ENCODE measurements at places on chromosomes 1 and 21.

GRCh38 chr1:43651902-43652301 lies 2.0 kb downstream of the KDM4A start:
- peak overlapping the region; percentile 92 for H3K4me3 ChIP-seq
- no peaks in the 10 kb centered on the region for H3K27me3 ChIP-seq
- DNase-seq: no peak
- peaks cover 10% of the 10 kb centered on the region for H3K36me3 ChIP-seq
- H3K4me1 ChIP-seq: peaks cover 6% of the 10 kb centered on the region
- no peak overlapping the region for H3K27ac ChIP-seq

GRCh38 chr1:17564458-17565393 lies 25.2 kb downstream of the ARHGEF10L start:
- H3K4me3 ChIP-seq: peak overlapping the region; percentile 28
- no peak for DNase-seq
- H3K4me1 ChIP-seq: peaks cover 59% of the 10 kb centered on the region

DNA sequence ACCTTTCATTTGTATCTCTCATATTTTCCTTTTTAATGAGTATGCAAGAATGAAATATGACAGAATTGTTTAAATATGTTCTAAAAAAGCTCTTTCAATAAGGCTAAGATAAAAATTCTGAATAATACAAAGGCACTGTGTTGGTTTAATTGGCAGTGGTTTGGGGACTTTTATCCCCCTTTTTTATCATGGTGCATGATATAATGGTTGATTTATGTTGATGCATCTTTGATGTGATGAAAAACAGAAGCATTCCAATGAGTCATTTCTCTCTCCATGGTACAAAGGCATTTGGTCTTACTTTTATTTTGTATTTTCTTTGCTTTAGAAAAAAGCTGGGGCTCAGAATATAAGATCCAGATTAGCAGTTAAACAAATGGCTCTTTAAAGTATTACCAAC lies 127.2 kb upstream of the GREM2 start:
- no peak for DNase-seq
- no peak overlapping the region for H3K27ac ChIP-seq
- H3K4me1 ChIP-seq: no peaks in the 10 kb centered on the region
- H3K36me3 ChIP-seq: no peaks in the 10 kb centered on the region
- no peaks in the 10 kb centered on the region for H3K27me3 ChIP-seq
- H3K4me3 ChIP-seq: no peak overlapping the region

DNA sequence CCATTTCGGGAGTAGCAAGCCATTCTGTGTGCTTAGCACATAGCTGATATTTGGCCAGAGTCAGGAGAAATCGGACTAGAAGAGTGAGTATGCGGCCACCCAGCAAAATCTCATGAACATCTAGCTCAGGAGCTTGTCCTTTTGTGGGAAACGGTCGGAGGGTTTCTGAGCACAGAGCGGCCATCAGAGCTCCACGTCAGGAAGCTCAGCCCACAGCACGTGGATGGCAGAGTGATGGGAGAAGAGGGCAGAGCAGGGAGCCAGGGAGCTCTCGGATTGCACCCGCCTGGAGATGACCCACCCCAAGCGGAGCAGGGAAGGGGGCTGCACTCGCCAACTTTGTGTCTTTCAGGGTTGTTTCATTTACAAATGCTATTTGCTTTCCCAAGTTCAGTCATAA lies 13.9 kb downstream of the RCAN3 start:
- H3K27me3 ChIP-seq: no peaks in the 10 kb centered on the region
- H3K27ac ChIP-seq: no peak overlapping the region
- no peaks in the 10 kb centered on the region for H3K36me3 ChIP-seq

DNA sequence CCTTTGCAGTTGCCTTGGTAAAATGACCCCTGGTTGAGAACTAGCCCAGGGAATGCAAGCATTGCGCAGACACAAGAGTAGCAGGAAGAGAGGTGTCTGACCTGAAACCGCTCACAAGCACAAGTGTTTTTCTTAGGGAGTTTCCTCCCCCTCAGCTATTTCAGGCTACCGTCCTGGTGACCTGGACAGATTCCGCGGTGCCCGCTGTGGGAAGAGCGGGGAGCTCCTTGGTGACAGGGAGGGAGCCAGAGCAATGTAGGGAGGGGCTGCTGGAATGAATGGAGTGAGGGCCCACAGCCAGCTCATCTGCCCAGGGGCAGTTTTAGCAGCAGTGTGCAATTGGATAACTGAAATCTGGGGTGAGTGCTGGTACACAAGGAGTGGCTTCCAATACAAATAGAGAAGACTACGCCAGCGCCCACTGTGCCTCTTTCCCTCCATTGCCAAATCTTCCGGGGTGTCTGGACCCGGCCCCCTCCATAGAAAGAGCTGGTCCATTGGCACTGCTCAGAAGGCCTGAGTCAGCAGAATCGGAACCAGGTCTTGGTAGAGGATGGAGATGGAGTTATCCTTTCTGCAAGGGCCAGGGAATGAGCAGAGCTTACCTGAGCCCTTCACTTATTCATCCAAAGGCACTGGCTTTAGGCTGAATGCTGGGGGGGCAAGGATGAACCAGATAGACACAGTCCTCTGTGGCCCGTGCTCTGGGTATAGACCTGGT lies 82.8 kb downstream of the TRABD2B start:
- H3K36me3 ChIP-seq: no peaks in the 10 kb centered on the region
- H3K4me3 ChIP-seq: no peak overlapping the region
- H3K4me1 ChIP-seq: 0 out of 2 replicates have a peak, but pooled peaks cover 3% of the 10 kb centered on the region
- no peak overlapping the region for H3K27ac ChIP-seq
- DNase-seq: no peak

- DNase-seq: no peak
- no peaks in the 10 kb centered on the region for H3K4me1 ChIP-seq
- H3K27me3 ChIP-seq: no peaks in the 10 kb centered on the region
- H3K36me3 ChIP-seq: no peaks in the 10 kb centered on the region
- no peak overlapping the region for H3K27ac ChIP-seq
Measured at GRCh38 chr1:197674286-197674685, 101.0 kb downstream of the DENND1B start.

GRCh38 chr1:173112129-173112528 lies 61.4 kb upstream of the TNFSF18 start:
- H3K4me3 ChIP-seq: no peak overlapping the region
- DNase-seq: no peak
- no peaks in the 10 kb centered on the region for H3K27me3 ChIP-seq

DNA sequence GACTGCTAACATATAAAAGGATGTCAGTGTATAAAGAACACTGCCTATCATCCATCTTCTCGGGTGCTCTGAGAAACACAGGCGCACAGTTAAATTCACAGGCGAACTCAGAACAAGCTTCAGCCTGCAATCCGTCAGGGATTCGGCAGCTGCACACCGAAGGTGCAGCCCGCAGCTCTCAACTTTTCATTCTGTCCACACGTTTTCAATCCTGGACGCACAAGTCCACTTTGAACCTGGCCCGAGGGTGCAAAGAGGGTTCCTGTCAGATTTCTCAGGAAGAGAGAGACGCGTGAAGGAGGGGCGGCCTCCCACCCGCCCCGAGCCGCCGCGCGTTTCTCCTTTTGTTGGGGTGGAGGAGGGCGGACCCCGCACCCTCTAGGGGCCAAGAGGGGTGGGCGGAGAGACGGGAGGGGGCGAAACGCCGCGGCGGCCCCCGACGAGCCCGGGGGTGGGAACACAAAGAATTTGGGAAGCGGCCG lies 724 bp downstream of the DOCK7 start:
- H3K4me1 ChIP-seq: peaks cover 8% of the 10 kb centered on the region
- H3K4me3 ChIP-seq: peak overlapping the region; percentile 89
- no peaks in the 10 kb centered on the region for H3K27me3 ChIP-seq
- DNase-seq: no peak
- H3K36me3 ChIP-seq: no peaks in the 10 kb centered on the region
- H3K27ac ChIP-seq: no peak overlapping the region

DNA sequence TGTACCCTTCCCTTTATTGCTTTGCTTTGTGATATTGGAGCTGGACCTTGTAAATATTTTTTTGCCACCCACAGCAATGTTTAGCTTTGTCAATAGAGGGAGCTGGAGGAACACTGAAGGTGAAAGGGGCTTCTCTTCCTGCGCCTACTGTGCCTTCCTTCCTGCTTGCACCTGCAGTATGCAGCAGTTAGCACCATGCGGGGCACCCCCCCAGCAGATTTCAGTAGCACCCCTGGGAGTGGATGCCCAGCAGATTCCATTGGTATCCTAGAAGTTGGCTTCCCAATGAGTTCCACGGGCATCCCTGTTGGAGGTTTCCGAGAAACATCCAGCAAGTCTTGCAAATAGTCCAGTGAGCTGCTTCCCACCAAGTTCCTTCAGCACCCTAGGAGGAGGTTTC lies 25.6 kb downstream of the S100A10 start:
- no peaks in the 10 kb centered on the region for H3K27me3 ChIP-seq
- no peak overlapping the region for H3K4me3 ChIP-seq
- DNase-seq: no peak
- no peak overlapping the region for H3K27ac ChIP-seq
- no peaks in the 10 kb centered on the region for H3K4me1 ChIP-seq

GRCh38 chr1:59742526-59742925 lies 72.2 kb upstream of the HOOK1 start:
- no peak overlapping the region for H3K27ac ChIP-seq
- H3K4me3 ChIP-seq: no peak overlapping the region
- DNase-seq: no peak
- no peaks in the 10 kb centered on the region for H3K36me3 ChIP-seq
- H3K27me3 ChIP-seq: no peaks in the 10 kb centered on the region

- H3K4me1 ChIP-seq: no peaks in the 10 kb centered on the region
- H3K36me3 ChIP-seq: no peaks in the 10 kb centered on the region
- H3K27ac ChIP-seq: no peak overlapping the region
- no peak overlapping the region for H3K4me3 ChIP-seq
- DNase-seq: no peak
- H3K27me3 ChIP-seq: no peaks in the 10 kb centered on the region
Measured at GRCh38 chr1:47906527-47907176, 90.5 kb downstream of the TRABD2B start.

DNA sequence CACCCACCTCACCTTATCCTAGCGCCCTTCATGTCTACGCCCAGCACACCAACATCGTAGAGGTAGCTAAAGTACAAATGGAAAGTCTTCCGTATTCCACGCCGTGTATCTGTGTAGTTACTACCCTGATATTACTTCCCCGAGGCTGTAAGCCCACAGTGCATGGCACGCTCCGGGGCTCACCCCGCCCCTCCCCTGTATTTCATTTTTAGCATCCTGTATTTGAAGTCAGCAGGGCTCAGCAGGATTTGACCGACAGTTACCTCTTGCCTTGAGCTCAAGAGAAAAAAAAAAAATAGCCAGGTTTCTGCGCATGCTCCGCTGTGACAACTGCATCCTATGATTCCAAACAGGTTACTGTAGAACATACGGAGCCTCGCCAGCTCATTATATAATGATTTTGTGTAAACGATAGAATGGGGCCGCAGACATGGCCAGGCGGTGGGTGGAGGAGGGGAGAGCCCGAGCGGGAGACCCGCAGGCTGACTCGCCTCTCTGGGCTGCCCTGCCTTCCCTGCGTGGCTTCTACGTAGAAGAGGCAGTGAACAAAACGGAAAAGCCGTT lies 1.3 kb downstream of the ABCG1 start:
- peaks cover 4% of the 10 kb centered on the region for H3K4me1 ChIP-seq
- H3K27ac ChIP-seq: no peak overlapping the region
- H3K4me3 ChIP-seq: peak overlapping the region; percentile 89
- DNase-seq: no peak
- H3K27me3 ChIP-seq: peaks cover 40% of the 10 kb centered on the region

DNA sequence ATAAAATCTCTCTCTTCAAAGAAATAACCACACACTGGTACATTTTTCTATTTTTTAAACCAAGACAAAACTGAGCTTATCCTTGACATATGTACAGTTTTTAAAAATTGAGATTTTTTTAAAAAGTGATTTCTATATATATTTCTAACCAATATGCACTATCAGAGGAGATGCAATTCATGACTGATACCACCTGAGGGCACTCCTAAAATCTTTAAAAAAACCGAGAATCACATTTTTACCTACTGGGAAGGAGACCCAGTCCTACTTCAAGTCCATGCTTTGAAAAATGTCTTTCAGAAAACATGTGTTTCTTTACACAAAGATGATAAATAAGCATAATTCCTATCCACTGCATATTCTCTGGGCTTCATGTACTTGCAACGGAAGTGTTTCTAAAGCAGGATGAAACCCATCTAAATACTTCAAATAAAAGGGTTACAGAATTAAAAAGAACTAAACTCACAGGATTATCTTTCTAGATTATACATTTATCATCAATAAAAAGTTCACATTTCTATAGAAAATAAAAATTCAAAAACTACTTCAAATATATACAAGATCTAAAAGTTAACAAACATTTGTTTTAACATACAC lies 98.6 kb downstream of the ENAH start:
- H3K4me1 ChIP-seq: no peaks in the 10 kb centered on the region
- H3K27me3 ChIP-seq: no peaks in the 10 kb centered on the region
- no peaks in the 10 kb centered on the region for H3K36me3 ChIP-seq

DNA sequence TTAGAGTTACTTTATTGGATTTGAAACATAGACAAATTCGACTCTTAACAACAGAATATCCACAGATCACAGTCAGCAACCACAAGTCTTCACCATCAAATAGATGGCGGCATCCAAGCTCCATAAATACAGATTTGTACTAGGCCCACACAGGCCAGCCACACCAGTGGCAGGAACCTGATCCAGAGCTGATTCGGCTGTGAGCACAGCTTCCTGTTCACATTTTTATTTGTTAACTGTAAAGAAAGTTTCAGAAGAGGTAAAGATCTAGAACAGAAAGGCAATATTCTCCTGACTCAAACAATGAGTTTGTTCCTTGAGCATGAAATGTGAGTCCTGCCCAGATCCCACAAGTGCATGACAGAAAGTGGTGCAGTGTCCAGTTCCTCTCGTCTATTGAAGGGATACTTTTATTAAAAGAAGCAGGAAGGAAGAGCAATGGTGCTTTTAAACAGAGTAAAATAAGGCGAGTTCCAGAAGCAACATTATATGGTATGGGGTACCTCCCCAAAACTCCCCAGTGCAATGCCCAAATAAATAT lies 205.8 kb downstream of the SLC45A1 start:
- no peak overlapping the region for H3K27ac ChIP-seq
- no peaks in the 10 kb centered on the region for H3K36me3 ChIP-seq
- no peak overlapping the region for H3K4me3 ChIP-seq
- peaks cover 11% of the 10 kb centered on the region for H3K4me1 ChIP-seq

GRCh38 chr1:12229835-12230548 lies at the start of gene VPS13D:
Gene VPS13D, plus strand, starts transcription at chr1:12230030. Its CDS starts 4,237 bp downstream, at chr1:12234267.
- DNase-seq: peak; percentile 94
- peak within 1 kb of the TSS; percentile 70 for H3K4me3 ChIP-seq
- H3K27ac ChIP-seq: no peak within 1 kb of the TSS
- H3K36me3 ChIP-seq: no peaks in the 10 kb centered on the region
- no peaks in the 10 kb centered on the region for H3K27me3 ChIP-seq
- no peaks in the 10 kb centered on the region for H3K4me1 ChIP-seq

DNA sequence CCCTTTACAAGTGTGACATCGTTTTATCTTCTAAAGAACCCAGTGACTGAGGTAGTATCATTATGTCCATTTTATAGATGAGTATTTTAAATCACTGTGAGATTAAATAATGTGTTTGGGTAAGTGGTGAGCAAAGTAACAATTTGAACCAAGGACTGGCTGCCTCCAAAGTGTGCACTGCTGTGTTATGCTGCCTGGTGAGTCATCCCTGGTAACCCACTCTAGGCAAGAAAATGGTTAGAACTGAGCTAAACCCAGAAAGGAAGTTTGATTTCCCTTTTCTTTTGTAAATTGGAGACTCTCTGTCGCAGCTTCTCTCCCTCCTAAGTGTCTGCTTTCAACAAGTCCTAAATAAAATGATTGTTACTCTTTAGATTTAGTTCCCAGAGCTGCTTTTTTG lies 342.8 kb upstream of the KAZN start:
- no peak overlapping the region for H3K4me3 ChIP-seq
- H3K27me3 ChIP-seq: no peaks in the 10 kb centered on the region
- DNase-seq: no peak
- no peaks in the 10 kb centered on the region for H3K36me3 ChIP-seq

Data from H1 (cell line).